NCI-H748 treated with DMSO at 0.1 percent for 48 hours (cell line): ENCODE measurements at places on chromosomes 5 and 9.

DNA sequence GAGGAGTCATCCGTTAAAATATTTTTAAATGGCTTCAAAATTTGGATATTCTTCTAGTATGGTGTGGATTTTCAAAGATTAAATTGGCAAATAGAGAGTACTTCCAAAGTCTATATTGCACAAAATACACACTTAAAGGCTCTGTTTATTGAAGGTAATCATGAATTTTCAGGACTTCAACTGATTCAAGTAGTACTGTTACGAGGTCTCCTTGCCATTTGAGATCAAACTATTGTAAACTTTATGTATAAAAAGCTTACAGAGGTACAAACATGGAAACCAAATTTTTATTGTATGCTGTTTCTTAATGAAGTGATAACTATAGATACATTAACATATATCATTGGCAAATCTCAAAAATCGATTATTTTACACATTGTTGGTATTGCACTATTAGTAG, 2.5 kb downstream of the ERBIN start:
- no peak for DNase-seq

GRCh38 chr5:44770780-44771717, 37.7 kb upstream of the MRPS30 start:
- no peak for DNase-seq

- DNase-seq, result no peak
Measured at GRCh38 chr5:17228821-17229291, 11.4 kb downstream of the BASP1 start.

- no peak for DNase-seq
Measured at GRCh38 chr5:175674731-175675346, 17.0 kb downstream of the HRH2 start.

DNA sequence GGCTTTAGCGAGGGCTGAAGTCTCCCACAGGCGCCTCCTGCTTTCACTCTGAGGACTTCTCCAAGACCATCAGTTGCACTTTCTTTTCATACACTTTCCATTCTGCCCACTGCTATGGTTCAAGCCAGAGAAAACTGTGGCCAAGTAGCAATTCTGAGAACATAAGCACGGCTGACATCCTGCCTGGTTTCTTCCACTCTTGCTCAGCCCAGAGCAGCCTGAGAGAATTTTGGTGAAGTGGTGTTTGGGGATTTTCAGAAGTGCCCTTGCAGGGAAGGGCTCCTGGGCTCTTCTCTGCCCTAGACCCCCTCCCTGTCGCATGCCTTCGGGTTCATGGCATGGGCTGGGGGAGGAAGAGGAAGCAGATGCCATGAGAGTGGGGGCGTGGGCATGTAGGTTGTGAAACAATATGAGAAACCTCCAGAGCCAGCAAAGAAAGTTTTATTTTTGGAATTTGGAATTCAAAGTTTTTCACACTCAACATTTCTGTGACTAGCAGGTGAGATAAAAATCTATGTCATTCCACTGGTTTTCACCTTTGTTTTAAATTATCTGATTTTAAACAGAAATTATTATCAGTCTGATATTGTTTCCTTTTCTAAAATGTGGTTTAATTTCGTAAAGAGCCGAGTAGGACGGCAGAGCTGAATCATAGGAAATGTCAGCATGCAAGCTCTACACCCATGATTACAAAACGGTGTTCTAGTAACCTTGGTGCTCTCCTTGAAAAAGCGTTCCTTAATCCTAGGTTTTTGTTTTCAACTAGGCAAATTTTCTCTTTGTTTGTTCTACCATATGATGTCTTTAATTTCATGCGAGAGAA, 27.8 kb upstream of the TNFSF8 start:
- DNase-seq, result no peak

DNA sequence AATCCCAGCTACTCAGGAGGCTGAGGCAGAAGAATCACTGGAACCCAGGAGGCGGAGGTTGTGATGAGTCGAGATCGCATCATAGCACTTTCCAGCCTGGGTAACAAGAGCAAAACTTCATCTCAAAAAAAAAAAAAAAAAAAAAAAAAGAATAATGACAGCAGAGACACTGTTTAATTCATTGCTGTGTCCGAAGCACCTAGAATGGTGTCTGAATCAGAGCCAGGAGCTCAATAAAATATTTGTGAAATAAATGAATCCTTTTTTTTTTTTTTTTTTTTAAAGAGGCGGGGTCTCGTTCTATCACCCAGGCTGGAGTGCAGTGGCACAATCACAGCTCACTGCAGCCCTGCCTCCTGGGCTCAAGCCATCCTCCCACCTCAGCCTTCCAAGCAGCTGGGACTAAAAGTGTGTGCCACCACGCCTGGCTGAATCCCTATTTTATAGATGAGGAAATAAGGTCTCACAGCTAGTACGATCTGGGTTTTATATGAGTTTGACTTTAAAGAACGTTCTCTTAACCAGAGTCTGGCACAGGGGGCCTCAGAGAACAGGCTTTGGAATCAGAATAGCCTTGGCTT, 47.8 kb downstream of the THOC3 start:
- DNase-seq, result no peak

DNA sequence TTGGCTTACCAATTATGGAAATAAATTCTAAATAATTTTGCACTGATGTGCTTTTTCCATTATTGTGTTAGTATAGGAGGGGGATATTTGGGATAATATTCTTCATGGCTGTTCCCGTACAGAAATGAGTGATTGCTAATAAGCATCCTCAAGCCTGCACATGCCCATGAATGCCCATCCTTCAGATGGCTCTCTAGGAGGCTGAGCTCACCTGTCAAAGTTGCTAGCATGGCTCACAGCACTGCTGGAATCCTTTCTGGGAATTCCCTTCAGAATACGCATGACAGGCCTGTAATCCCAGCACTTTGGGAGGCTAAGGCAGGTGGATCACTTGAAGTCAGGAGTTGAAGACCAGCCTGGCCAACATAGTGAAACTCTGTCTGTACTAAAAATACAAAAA, 124.1 kb downstream of the NXNL2 start:
- no peak for DNase-seq
